ENCODE measurements at places on chromosomes 12 and 14.

DNA sequence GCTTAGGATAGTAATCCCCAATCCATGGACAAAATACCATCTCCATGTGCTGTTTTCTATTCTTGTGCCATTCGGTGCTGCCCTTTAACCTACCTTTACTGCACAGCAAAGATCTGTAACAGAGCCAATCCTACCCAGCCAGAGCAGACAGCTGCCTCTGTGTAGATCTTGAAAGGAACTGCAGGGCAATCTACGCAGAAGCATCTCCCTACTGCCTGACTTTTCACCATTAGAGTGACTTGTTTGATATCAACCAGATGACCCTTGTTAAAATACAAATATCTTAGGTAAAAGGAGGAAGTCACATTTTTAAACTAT is 33.9 kb upstream of the PPM1A start:
- DNase-seq = no peak

GRCh38 chr12:31877884-31878283 is 81.3 kb upstream of the RESF1 start:
- no peak for DNase-seq

GRCh38 chr14:23436327-23437132 is 1.1 kb upstream of the MYH7 start:
- DNase-seq = no peak

- no peak for DNase-seq
These were observed 34.2 kb upstream of the PLBD1 start for GRCh38 chr12:14601692-14602478.

GRCh38 chr12:82299319-82300025 is 58.7 kb downstream of the CCDC59 start:
- DNase-seq = no peak

DNA sequence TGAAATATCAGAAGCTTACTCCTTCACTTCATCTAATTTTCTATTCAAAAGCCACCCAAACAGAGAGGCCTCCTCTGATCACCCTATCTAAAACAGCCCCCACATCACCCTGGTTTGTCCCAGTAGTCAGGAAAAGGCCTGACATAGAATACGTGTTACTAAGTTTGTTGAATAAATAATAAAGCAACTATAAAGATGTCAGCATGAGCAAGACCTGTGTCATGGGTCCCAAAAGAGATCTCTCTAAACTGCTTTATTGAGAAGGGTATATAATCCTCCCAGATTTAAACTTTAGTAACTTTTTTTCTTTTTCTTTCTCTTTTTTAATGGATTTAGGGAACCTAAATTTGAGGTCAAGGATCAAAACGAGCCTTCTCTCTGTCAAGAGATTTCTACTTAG is 27.4 kb upstream of the C12orf50 start:
- DNase-seq = no peak

- no peak for DNase-seq
These were observed 2.8 kb downstream of the NKX2-8 start for GRCh38 chr14:36579573-36580140.

- DNase-seq = peak; percentile 45
These were observed 759 bp downstream of the NFYB start for GRCh38 chr12:104137001-104137901.

DNA sequence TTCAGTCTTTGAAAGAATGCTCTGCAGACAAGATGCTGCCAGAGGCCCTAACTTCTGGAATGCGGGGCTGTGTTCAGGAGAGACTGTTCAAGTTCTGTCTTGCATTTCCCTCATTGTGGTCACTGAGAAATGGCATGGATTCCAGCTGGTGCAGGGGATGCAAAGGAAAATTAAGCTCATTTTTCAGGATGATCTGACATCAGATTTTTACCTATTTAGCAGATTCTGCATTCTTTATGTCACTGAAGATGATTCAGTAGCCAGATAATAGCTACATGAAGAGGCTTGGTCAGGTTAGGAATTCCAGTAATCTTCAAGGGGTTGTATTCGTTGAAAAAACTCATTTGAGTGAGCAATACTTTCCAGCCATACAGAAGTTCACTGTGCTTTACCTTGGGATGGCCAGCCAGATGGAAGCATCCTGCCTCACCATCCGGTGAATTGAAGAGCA is 16.1 kb upstream of the MFAP5 start:
- DNase-seq = no peak

DNA sequence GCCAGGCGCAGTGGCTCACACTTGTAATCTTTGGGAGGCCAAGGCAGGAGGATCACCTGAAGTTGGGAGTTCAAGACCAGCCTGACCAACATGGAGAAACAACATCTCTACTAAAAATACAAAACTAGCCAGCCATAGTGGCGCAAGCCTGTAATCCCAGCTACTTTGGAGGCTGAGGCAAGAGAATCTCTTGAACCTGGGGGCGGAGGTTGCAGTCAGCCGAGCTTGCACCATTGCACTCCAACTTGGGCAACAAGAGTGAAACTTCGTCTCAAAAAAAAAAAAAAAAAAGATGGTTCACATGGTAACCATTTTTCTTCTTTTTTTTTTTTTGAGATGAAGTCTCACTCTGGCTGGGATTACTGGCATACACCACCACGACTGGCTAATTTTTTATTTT is 35.3 kb downstream of the SLC2A14 start:
- DNase-seq = no peak

DNA sequence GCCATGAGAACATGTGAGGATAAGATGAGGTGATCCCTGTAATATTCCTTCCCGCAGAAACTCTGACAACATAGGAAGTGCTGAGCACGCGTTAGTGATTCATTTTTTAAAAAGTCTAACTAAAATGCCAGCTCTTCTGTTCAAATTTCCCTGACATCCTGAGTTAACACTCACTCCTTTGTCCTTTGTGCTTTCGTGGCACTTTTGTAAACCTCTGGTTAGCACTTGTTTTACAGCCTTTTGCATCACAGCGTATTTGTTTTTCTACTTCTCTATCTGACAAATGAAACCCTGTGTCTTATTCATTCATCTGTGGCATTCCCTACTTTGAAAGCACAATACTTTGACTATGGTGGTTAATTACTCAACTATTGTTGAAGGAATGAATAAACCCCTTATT is 313.6 kb downstream of the NUAK1 start:
- no peak for DNase-seq

DNA sequence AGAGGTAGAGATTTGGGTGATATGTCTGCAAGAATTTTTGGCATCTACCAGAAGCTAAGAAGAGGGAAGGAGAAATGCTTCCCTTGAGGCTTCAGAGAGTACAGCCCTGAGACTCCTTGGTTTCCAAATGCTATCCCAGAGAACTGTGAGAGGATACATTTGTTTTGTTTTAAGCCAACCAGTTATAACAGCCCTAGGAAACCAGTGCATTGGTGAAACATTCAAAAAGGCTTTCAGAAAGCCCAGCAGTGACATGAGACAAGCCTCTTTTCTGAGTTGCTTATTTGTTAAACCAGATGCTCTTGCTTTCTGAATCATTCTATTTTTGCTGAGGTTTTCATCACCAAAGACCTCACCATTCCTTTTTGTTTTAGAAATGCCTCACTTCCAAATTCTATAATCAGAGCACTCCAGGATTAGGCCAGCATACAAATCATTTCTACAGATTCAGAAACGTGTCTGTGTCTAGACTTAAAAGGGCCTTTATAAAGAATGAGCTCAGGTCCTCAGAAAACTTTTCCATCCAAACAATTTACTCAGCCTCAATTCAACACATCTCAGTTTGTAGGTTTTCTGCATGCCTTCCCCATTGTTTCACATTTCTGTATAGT is 1617.8 kb upstream of the FLRT2 start:
- DNase-seq = no peak

DNA sequence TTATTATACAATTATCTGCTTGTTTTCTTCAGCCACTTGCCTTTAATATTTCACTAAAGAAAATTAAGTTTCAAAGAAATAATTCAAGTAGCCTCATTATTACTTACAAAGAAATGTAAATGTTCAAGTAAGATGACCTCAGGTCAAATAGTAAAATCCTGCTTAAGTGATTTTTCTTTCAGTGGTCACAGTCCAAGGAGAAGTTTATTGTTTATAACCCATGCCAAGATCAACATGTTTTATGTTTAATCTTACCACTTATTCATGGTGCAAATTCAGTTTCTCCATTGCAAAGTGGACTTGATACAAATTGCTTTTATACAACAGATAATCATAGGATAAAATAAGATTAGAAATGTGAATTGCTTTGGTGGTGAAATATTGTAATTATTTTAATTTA is 370.2 kb upstream of the FLRT2 start:
- DNase-seq = no peak

DNA sequence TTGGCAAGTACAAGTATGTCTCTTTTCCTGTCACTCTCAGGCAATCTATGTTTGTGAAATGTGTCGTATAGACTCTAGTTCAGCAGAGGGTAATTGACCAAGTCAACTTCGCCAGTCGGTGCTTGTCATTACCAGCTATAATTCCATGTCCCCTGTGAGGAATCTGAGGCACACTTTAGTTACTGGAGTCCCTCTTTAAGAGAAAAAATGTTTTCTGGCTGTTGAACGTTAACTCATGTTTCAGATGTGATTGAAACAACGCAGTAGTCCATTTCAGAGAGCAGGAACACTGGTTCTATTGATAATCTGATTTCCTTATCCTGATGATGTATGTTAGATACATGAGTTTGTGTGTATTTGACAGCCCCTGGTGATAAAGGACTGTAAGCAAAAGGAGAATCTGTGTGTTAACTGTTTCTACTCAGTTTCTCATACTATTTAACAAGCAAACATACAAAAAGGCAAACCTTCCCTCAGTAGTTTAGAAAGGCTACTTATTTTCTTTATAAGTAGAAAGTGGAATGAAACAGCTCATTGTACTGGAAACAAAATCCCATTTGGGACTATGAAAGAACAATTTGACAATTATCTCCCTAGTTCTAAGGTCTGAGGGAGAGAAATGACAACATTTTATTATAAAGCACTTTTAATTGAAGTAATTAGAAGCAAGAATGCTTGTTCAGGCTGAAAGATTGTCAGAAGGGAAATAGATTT is 161.1 kb upstream of the TRHDE start:
- no peak for DNase-seq

DNA sequence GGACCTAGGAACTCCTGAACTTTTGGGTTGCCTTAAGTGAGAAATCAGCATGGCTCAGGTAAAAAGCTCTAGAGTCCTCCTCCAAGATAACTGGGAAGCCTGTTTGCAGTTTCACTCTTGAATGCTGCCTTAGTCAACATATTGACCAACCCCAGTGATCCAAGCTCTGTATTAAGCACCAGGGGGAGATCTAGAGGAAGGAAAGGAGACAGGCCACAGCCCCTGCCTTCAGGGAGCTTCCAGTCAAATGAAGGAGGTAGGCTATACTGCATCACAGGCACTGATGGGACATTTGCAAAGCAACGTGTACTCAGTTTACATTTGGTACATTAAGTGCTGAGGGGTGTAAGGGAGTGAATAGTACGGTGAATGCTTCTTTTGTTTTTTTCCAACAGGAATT is 1.2 kb upstream of the CSAD start:
- no peak for DNase-seq

All from body of pancreas (tissue), 4 donors.